ENCODE measurements at places on chromosomes 7 and 10.

DNA sequence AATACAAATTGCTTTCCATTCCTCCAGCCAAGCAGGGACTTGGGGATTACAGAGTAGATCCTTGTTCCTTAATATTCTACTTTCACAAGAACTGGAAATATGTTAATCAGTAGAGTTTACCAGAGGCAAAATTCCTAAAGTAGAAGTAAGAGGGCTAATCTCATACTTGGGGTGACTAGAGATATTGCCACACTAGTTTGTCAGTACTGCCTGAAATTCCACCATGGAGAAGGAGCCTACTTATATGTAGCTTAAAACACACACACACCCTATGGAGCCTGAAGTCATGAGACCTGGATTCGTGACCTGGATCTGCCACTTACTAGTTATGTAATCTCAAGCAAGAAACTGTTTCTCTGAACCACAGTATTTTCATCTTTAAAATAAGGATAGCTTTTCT is 33.9 kb downstream of the STRIP2 start:
- DNase-seq, result peak; percentile 34

GRCh38 chr7:17599733-17600339 is 301.4 kb downstream of the AHR start:
- DNase-seq, result no peak

GRCh38 chr10:69844698-69845097 is 43.0 kb downstream of the COL13A1 start:
- DNase-seq, result no peak

DNA sequence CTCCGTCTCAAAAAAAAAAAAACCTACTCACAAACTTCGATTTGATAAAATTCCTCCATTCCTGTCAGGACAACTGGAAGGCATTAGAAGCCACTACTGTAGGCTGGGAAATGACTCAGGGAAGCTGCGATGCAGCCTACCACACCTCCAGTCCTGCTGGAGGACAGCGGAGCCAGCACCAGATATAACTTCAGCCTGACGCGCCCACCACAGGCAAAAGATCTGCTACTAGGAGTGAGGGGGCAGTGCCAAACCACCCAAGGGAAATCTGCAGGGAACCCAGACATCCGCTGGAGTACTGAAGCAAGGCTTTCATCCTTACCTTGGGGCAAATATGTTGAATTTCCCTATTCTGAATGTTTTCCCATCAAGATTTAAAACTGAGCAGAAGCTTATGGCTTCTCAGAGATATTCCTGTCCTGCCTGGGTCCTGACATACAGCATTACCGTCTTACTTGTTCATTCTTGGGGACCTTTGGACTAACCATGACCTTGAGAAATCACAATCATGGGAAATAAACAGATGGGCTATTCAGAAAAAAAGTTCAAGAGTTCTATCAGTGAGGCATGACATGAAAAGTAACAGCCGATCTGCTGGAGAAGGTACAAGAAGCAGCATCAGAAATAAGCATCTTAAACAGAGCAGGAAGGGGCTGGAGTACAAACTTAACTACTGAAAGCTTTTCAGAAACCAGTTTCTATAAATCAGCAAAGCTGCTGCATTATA is 20.4 kb downstream of the BCCIP start:
- no peak for DNase-seq

All from cardiac fibroblast (primary cell).